ENCODE measurements at places on chromosomes 12 and 14.
A peak's percentile ranks its signal among the peaks of the same experiment; 100 is the strongest.

DNA sequence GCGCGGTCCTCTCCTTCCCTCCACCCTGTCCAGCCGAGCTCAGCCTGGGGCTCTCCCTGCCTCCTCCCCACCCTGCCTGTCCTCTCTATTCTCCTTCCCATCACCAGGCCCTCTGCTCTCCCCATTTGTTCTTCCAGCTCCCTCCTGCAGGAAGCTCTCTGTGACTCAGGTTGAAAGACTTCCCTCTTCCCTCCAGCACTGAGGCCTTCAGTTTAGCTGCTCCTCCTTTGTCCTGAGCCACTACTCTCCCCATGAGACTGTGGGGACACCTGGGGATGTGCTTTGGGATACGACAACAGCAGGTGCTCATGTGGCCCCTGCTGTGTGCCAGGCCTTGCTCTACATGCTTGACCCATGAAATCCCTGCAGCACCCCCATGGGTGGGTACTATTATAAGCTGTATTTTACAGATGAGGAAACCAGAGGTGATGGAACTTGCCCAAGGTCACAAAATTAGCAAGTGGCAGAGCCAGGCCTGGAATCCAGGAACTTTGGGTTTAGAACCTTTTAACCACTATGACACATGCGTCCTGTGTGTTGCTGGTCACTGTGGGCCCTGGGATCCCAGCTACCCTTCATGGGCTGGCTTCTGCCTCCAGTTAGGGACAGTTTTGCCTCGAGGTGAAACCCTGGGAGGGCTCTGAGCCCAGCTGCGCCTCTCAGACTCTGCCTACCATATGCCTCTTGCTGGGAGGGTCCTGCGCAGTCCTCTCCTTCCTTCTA lies 5.5 kb downstream of the KRT80 start:
- DNase-seq = peak; percentile 70

DNA sequence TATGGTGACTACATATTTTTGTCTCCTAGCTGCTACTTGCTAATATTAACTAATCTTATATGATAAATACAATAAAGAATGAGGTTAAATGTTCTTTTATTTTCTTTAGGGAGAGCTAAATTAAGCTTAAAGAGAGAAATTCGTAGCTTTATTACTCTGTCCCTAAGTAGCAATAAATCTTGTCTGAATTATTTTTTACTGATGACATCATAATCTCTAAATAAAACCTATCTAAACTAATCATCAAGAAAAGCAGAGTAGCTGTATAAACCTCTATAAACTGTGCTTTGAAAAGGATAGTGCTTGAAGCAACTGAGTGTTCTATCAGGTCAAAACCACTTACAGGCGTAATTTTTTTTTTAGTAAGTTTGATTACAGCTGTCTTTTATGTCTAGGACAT lies 42.5 kb downstream of the METTL25 start:
- no peak for DNase-seq

DNA sequence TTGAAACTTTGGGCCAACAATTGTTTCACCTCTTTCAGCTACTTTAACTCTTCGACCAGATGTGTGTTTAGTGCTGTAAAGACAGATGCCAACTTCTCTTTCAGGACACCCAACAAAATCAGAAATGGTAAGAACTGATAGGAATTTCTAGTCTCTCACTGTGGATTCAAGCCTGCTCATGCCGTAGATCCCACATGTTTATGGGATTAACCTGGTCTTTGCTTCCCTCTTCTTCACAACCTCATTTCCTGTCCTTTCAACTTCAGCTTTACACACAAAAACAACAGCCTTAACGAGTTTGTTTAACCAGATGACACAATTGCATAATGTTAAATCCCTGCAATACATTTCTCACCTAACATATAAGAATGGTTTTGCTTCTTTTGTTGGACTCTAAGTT lies 1031.9 kb upstream of the LRFN5 start:
- no peak for DNase-seq

- no peak for DNase-seq
Observed at GRCh38 chr14:38583471-38583870, 327.6 kb upstream of the CLEC14A start.

DNA sequence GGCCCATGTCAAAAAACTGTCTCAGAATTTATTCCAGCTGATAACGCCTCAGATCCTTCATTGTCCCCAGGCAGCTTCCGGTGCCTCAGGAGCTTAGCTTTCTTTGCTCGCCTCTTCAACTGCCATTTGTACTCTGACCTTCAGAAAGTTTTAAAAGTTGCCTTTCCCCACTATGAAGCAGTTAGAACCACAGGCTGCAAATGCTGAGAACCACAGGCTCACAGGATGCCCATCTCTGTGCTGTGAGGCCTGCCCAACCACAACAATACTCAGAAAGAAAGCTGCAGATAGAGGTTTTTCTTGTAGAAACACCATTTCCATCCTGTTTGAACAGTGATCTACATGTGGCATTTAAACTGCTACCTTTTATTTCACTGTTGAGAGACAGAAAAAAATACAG lies 131.1 kb downstream of the PRKCH start:
- DNase-seq = no peak

DNA sequence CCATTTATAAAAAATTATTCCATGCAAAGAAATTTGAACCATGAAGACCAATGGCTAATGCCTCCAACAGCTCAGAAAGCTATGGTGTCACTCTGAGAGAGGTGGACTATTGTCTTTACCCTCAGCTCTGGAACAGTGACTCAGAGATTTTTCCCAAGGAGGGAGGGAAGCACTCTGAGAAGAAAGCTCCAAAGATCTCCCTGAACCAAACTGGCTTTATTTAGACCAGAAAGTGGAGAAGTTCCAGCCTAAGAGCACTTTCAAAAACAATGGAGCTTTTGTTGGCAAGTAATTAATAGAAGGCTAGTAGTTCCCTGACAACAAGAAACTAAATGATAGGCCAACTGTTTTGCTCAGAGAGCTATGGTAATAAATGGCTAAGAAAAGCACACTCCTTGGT lies 599.9 kb upstream of the MDGA2 start:
- DNase-seq = no peak

DNA sequence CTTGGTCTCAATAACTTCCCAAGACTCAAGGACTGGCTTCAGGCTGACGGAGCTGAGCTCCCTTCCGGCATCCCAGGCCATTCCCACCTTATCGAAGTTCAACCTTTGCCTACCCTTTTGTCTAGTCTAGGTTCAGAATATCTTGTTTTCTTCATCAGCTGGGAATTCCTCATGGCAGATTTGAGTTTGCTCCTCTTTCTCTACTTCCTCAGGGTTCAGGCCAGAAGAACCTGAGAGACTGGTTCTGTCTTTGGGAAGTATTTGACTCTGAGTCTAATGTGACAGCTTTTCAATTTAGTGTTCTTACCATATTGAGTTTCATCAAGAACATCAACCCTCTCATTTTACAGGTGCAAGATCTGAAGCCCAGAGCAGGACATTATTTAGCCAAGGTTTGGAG lies 2.1 kb downstream of the BIN2 start:
- DNase-seq = no peak

GRCh38 chr14:85867450-85867849 lies 337.5 kb downstream of the FLRT2 start:
- no peak for DNase-seq

- no peak for DNase-seq
Observed at GRCh38 chr12:121138284-121138683, 5.6 kb downstream of the P2RX7 start.

- DNase-seq = peak; percentile 89
Observed at GRCh38 chr12:96241846-96242256, 47.7 kb downstream of the ELK3 start.

DNA sequence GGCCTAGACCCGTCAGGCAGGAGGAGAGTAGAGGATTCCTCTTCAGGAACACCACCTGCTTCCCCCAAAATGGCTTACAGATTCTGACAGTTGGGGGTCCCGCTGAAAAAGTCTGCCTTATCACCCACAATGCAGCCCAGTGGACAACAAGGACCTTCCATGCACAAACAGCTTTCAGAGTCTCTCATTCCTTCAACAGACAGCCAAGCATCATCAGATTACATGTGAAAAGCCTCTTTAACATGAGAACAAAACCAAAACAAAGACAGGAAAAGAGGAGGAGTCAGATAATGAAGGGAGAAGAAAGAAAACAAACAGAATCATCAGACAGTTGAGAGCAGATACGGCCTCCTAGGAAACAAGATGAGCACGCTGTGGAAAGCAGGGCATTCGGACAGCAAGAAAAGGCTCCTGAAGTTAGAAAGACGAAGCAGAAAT lies 18.3 kb downstream of the KCTD10 start:
- peak; percentile 54 for DNase-seq

DNA sequence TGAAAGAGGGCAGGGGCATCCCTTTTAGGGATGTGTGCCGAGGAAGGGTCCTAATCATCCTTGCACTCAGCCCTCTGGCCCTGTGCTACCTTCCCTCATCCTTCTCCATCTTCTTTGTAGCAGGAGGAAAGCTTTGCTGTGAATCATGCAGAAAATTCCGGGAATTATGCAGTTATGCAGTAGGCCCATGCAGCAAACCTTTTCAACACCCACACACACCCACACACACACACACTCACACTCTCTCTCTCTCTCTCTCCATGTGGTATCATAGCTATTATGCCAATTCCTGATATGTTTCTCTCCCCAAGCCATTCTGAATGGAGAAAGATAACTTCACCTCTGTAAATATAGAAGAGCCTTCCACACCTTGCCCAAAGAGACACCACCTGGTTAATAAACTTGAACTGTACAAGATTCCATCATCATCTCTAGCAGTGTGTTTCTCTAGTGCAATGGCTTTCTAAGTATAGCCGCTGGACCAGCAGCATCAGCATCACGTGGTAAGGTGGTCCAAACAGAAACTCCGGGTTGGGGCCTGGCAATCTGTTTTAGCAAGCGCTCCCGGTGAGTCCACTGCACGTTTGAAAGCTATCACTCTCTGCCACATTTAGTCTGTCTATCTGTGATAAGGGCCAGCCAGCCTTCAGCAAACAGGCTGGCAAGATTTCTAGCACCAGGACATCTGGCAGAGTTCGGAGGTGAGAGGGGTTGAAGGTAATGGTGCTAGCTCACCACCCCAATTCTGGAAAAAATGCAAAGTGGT lies 57.6 kb downstream of the MDM2 start:
- peak; percentile 23 for DNase-seq

DNA sequence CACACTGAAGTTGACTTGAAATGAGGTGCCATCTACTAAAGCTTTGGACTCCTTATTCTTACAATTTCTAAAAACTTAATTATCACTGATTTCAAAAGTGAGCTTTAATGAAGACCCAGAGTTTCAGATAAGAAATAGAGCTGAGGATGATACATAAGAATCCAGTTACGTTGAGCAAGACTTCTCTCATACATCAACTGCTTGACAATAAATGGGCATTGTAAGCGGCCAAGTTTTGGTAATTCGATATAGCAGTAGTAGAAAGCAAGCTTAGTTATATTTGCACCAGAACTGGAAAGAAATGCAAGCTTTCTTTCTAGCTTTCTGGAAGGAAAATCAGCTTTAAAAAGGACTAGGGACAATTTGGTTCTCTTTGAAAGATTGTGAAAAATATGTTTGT lies 1359.6 kb downstream of the FSCB start:
- DNase-seq = peak; percentile 31

GRCh38 chr14:74491956-74492775 lies 939 bp downstream of the NPC2 start:
- peak; percentile 68 for DNase-seq

GRCh38 chr12:80184926-80185325 lies 85.6 kb downstream of the OTOGL start:
- no peak for DNase-seq

GRCh38 chr14:93322929-93323599 lies 9.8 kb downstream of the BTBD7 start:
- no peak for DNase-seq

GRCh38 chr12:104319028-104319427 lies 15.5 kb downstream of the EID3 start:
- DNase-seq = no peak

GRCh38 chr12:4530982-4531586 lies 7.6 kb upstream of the RAD51AP1 start:
- no peak for DNase-seq

GRCh38 chr12:108482717-108483212 lies 32.3 kb upstream of the FICD start:
- DNase-seq = peak; percentile 2

GRCh38 chr12:105982022-105982421 lies 156.7 kb downstream of the NUAK1 start:
- DNase-seq = no peak

GRCh38 chr12:51082561-51083125 lies 753 bp downstream of the CSRNP2 start:
- DNase-seq = peak; percentile 51

Measured in fibroblast of mammary gland (primary cell).